ENCODE measurements at places on chromosomes 5 and 9. TPM values are rescaled to one million over a fixed set of nuclear protein-coding genes. Genes with fewer than 3 reads are reported as not detected.

DNA sequence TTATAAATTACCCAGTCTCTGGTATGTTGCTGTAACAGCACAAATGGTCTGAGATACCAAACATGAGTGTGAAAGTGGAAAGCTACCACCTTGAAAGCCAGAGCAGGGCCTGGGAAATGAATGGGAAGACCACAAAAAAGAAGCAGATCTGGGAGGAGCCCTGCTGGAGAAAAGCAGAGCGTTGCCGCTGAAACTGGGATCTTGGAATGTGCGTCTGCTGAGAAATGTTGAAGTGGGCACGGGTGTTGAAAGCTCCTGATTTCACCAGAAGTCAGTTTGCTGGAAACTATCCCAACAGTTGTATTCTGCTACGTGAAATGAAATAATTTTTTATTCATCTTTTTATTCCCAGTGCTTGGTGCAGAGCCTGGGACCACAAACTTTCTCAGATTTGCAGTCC, 40.0 kb downstream of the NUDT12 start:
- no peak for DNase-seq
- no peak overlapping the region for H3K27ac ChIP-seq
- H3K36me3 ChIP-seq = no peaks in the 10 kb centered on the region
- peaks cover 5% of the 10 kb centered on the region for H3K4me1 ChIP-seq

The MSMP gene
- total RNA-seq = not detected

The PLEKHG4B gene
- total RNA-seq = 0.55 TPM

DNA sequence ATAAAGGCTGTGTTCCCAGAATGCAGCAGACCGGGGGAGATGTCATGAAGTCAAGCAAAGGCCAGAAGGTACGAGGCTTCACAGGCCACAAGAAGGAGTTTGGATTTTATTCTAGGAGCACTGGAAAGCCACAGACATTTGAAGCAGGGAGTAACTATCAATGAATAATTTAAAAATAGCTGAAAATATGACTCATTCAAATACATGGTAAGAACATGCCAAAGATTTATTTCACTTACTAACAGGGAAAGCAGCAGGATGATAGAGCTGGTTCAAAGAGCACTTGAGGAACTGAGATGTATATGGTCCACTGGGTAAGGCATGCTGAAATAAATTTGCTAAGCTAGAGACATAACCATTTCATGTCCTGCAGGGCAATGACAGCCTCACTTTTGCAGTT, 53.2 kb downstream of the MSX2 start:
- no peaks in the 10 kb centered on the region for H3K36me3 ChIP-seq
- no peak for DNase-seq
- H3K27me3 ChIP-seq = peaks cover 14% of the 10 kb centered on the region
- no peak overlapping the region for H3K4me3 ChIP-seq
- no peak overlapping the region for H3K27ac ChIP-seq

- peaks cover 28% of the 10 kb centered on the region for H3K27me3 ChIP-seq
- DNase-seq = no peak
- no peak overlapping the region for H3K4me3 ChIP-seq
These were observed 17.1 kb downstream of the DCANP1 start for GRCh38 chr5:135430135-135430437.

The ALDH1A1 gene
- 0.16 TPM for total RNA-seq

DNA sequence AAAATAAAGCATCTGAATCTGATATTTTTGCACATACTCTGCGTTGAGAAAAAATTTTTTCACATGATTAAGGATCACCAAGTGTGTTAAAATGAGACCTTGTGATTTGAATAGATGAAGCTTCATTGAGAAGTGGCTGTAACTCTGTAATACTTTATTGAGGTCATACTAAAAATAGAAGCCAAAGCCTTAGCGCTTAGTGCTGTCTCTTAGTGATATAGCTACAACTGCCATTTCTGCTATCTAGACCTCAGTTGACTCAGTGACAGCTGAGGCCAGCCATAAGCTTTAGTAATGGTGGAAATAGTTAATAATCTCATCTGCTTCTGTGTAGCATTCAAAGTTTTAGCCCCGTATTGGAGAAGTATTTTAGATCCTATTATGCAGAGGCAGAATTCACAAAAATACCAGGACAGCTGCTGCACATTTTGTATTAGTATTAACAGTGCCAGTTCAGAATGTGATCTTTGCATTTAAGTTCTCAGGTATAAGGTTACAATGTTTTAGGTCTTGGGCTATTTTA, 107.4 kb upstream of the SGCD start:
- H3K36me3 ChIP-seq = no peaks in the 10 kb centered on the region
- no peaks in the 10 kb centered on the region for H3K27me3 ChIP-seq
- no peak overlapping the region for H3K4me3 ChIP-seq

- no peak overlapping the region for H3K27ac ChIP-seq
- H3K4me3 ChIP-seq = no peak overlapping the region
- H3K4me1 ChIP-seq = no peaks in the 10 kb centered on the region
These were observed 19.8 kb downstream of the COL27A1 start for GRCh38 chr9:114174876-114175771.

DNA sequence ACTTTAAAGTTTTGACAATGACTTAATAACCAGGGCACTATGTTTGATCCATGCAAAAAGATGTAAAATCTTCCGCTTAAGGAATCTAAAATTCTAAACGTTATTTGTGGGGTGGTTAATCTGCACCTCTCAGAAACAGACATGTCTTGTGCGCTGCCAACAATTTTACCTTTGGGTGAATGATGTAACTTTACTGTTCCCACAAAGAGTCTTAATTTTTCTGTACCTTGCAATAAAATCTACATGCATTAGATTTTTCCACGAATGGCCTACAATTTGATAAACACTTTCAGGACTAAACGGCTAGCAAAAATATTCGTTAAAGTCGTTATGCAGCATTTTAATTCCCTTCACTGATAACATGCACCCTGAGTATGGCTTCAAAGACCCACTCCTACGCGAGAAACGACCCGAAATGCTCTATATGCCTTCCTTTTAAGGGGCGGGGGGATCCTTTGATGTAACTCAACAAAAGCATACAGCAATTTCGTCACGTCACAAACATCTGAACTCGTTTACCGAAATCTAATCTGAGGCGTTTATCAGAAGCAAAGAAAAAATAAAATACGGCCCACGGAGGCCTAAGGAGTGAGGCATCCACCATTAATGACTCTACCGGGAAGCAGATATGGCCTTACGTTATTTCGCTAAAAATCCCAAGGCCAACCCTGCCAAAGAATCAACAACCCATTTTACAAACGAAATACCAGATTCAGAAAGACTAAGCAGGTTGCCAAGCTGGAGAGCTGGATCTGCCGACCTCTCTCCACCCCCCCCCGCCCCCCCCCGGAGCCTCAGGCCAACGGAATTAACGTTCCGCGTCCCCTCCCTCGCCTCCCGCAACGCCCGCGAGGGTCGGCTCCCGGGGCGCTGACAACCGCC, 621 bp downstream of the AK6 start:
- H3K27me3 ChIP-seq = no peaks in the 10 kb centered on the region
- H3K36me3 ChIP-seq = peaks cover 4% of the 10 kb centered on the region
- peaks cover 20% of the 10 kb centered on the region for H3K4me1 ChIP-seq
- H3K27ac ChIP-seq = peak overlapping the region; percentile 95

GRCh38 chr5:88685591-88686541, 197.1 kb downstream of the MEF2C start:
- H3K4me3 ChIP-seq = no peak overlapping the region
- H3K4me1 ChIP-seq = peaks cover 17% of the 10 kb centered on the region
- H3K36me3 ChIP-seq = peaks cover 5% of the 10 kb centered on the region
- peaks cover 93% of the 10 kb centered on the region for H3K27me3 ChIP-seq
- no peak for DNase-seq

DNA sequence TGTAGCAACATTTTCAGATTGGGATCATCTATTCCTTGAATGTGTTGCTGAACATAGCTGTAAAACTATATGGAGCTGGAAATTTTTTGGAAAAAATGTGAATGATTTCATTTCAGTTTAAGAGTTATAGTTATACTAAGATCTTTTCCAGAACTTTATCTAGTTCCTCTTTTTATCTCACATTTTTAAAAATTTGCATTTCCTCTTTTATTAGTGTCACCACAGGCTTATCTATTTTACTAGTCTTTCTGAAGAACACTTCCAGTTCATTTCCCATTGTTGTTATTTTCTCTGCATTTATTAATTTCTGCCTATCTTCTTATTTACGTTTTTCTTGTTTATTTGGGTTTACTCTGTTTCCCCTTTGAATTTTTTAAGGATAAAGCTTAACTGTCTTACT, 46.0 kb upstream of the FSTL4 start:
- DNase-seq = no peak
- H3K27me3 ChIP-seq = peaks cover 27% of the 10 kb centered on the region
- H3K4me1 ChIP-seq = no peaks in the 10 kb centered on the region
- no peak overlapping the region for H3K27ac ChIP-seq

DNA sequence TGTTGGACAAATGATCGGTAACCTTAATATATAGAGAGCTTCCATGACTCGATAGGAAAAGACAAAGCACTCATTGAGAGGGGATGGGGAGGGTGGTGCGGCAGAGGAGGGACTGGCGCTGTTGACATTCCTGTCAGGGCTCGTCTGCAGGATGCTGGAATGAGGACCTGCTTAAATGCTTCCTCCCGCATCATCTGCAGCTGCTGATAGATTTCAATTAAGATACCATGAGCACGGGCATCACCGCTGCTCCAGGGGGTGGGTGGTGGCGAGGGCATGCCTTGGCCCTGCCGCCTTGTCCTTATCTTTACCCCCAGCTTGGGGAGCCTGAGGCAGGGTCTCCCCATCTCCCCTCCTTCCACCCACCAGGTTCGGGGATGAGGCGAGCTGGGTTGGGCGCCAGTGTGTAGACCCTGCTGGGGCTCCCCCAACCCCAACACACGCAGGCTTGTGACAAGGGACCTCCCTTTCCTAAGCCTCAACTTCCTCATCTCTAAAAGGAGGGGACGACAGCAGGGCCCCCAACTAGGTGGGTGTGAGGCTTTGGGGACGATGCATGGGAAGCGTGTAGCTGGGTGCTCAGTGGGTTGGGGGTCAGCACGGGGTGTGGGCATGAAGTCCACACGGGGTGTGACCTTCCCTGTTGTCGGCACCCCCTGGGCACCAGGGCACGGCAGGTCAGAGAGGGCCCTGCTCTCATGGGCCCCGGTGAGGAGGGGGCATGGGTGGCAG, 11.7 kb upstream of the QRFP start:
- no peaks in the 10 kb centered on the region for H3K4me1 ChIP-seq
- no peak overlapping the region for H3K4me3 ChIP-seq
- no peak for DNase-seq
- no peak overlapping the region for H3K27ac ChIP-seq
- H3K36me3 ChIP-seq = no peaks in the 10 kb centered on the region
